ENCODE measurements at places on chromosomes 16 and 17.

DNA sequence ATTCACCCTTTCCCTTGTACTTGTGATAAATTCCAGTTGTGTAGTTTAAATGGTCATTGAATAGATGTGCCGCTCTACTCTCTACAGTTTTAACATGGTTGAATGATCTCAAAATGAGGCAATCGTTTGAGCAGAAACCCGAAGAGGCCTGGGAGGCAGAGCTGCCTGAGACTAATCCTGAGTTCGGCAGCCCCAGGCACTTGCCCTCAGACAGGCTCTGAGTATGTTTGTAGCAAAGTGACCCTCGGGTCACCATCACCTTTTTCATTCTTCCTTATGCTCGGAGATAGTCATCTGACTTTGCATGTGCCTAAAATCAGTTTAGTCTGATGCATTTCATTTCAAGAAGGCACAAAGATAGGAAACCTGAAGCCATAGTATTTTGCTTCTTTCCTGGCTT, 184.0 kb upstream of the RBFOX1 start:
- no peak for DNase-seq

DNA sequence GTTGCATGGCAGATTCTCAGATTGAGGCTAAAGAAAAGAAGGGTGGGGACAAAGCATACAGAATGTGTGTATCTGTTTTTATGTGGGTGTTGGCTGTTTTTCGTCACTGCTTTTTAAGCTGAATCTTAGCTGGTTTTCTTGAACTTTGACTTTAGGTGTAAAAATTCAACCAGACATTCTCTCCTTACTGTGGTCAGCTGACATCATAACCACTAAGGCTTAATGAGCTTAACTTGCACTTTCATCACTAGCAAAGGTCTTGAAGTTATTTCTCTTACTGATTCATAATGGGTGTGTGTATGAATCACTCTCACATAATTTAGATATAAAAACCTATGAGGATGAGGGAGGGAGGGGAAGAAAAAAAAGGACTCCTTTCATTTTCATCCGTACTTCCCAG, 4.0 kb upstream of the CDC6 start:
- no peak for DNase-seq

DNA sequence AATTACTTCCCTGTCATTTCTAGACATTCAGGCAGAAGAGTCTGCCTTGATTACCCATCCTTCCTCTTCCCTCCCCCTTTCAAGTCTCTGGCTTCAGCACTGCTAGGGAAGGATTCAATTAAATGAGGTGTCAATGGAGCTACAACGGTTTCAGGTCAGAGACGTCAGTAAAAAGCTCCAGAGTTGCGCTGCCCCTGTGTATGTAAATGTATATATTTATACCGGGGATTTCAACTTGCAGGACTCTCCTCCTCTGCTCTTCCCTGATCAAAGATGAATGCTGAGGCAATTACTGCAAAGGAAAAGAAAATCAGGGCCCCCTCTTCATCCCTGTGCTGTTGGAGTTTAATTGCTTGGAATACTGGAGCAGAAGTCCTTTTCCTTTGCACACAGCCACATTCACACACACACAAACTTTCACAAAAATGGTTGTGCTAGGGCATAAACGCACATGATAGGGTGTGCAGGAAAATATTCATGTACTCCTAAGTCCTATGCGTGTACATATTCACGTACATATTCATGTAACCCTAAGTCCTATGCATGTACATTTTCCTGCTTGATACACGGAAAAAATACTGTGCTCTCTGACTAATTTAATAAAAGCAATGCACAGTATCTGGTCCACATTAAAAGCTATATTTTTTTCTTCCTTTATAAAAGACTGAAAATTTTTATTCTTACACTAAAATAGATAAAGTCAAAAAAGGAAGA, 129.7 kb upstream of the PMFBP1 start:
- DNase-seq, result no peak

GRCh38 chr17:36911001-36911400, 26.3 kb upstream of the LHX1 start:
- no peak for DNase-seq

DNA sequence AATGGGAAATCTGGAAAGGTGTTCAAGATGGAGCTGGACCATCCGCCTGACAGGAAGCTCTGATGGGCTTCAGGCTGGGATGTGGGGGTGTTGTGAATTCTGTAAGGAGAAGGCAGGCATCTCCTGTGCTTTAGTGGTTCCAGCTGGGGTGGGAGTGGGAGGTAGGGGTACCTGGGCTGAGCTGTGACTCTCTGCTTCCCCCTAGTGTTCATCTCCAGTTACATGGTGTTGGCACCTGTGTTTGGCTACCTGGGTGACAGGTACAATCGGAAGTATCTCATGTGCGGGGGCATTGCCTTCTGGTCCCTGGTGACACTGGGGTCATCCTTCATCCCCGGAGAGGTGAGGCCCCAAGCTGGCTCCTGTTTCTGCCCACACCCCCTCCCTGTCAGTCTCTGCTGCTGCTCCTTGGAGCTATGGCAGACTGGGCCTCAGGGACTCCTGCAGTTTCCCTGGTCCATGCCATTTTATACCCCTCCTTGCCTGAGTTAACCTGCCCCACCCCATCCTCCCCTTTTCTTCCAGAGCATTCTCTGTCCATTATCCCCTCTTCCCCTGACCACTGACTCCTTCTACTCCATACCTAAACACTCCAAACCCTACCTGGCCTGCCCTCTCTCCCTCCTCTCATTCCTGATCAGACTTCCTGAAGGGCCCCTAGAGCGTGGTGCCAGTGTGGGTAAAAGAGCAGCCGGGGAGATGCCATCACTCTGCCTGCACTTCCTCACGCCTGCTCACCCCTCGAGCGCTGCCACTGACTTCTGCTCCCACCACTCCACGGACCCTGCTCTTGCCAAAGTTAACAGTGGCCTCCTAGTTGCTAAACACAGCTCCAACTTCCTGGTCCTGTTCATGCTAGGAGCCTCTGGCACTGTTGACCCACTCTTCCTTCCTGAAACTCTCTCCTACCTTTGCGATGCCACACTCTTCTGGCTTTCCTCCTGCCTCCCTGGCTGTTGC, 3.4 kb downstream of the SPNS1 start:
- no peak for DNase-seq

GRCh38 chr17:48011405-48012150, 26.0 kb downstream of the COPZ2 start:
- DNase-seq, result no peak

DNA sequence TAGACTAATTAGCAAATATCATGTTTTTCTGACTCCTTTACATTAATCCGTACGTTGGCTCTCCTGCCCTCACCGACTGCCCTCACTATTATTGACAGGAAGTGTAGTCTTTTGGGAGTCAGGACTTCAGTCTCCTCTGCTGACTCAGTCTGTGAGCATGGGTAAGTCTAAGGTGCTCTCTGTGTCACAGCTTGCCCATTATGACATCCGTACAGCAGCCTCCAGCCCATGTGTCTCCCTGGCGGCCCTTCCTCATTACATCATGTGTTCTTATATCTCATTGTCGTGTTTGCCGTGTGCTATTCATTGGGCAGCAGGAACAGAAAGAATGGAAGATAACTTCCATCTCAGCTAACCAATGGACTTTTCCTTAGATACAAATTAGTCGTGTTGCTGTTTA, 77.5 kb downstream of the MRTFB start:
- DNase-seq, result no peak

- DNase-seq, result no peak
Observed at GRCh38 chr16:65099607-65100006, 22.3 kb downstream of the CDH11 start.

DNA sequence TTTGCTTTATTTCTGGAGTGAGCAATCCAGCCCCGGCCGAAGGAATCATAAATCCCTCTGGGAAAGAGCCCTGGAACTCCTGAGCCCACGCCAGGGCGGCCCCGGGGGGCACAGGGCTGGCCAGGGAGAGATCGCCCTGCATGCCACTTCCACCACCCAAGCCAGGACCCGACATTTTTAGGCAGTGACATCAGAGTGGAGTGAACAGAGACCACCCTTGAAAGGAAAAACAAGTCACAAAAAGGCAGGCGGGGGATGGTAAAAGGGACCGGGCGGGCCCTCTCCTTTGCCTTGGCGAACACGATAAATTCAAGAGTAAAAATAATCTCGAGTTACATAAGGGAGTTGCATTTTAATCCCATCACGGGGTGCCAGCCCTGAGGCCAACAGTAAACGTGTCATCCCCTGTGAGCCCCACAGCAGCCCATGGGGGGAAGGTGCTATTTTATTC, 284.1 kb downstream of the C16orf95 start:
- no peak for DNase-seq

- DNase-seq, result no peak
Observed at GRCh38 chr17:36890398-36891168, 46.7 kb upstream of the LHX1 start.

DNA sequence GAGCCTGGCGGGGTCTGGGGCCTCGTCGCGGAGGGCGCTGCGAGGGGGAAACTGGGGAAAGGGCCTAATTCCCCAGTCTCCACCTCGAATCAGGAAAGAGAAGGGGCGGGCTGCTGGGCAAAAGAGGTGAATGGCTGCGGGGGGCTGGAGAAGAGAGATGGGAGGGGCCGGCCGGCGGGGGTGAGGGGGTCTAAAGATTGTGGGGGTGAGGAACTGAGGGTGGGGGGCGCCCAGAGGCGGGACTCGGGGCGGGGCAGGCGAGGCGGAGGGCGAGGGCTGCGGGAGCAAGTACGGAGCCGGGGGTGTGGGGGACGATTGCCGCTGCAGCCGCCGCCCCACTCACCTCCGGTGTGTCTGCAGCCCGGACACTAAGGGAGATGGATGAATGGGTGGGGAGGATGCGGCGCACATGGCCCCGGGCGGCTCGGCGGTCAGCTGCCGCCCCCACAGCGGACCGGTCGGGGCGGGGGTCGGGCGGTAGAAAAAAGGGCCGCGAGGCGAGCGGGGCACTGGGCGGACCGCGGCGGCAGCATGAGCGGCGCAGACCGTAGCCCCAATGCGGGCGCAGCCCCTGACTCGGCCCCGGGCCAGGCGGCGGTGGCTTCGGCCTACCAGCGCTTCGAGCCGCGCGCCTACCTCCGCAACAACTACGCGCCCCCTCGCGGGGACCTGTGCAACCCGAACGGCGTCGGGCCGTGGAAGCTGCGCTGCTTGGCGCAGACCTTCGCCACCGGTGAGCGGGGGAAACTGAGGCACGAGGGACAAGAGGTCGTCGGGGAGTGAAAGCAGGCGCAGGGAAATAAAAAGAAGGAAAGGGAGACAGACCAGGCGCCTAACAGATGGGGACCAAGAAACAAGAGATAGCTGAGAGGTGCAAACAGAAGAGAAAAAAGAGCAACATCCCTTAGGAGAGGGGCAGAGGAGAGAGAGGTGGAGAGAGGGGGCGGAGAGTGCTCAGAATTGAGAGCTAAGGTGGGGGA, at the start of gene PNMT:
TSS of gene PNMT (plus strand) at position 509 of the 980 bp plus-strand sequence. CDS start at position 532, 23 bp downstream.
- DNase-seq, result no peak

GRCh38 chr17:45155029-45155428, 6.6 kb upstream of the HEXIM2 start:
- DNase-seq, result no peak

- DNase-seq, result no peak
Observed at GRCh38 chr16:83914091-83914710, 15.3 kb downstream of the MLYCD start.

GRCh38 chr16:84832488-84833143, 12.8 kb downstream of the CRISPLD2 start:
- DNase-seq, result no peak

GRCh38 chr17:75571197-75571884, 16.3 kb upstream of the MYO15B start:
- DNase-seq, result no peak

DNA sequence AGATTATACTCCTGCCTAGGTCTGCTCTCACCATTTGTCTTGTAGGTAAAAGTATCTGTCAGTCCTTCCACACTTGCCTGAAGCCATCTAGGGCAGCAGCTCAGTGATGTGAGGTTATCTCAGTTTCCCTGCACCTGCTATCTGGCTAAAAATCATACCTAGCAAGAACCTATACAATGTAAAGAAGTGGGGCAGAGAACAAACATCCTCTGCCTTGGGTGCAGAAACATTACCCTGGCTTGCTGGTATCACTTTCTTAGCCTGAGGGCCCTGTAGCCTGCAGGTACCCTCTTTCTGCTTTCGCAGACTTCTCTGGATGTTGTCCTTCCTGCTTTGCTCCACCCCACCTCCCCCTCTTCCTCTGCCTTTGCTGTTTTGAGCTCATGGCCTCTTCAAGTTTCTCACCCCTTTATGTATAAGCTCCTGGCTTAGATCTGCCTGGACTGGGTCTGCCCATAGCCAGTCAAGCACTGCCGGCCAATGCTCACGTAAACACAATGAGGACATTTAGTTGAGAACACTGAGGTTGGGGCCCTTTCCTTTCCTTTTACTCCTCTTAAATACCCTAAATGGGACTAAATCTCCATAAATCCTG, 8.7 kb upstream of the SDK2 start:
- no peak for DNase-seq

- DNase-seq, result no peak
Observed at GRCh38 chr17:72118335-72119076, 2.3 kb upstream of the SOX9 start.

DNA sequence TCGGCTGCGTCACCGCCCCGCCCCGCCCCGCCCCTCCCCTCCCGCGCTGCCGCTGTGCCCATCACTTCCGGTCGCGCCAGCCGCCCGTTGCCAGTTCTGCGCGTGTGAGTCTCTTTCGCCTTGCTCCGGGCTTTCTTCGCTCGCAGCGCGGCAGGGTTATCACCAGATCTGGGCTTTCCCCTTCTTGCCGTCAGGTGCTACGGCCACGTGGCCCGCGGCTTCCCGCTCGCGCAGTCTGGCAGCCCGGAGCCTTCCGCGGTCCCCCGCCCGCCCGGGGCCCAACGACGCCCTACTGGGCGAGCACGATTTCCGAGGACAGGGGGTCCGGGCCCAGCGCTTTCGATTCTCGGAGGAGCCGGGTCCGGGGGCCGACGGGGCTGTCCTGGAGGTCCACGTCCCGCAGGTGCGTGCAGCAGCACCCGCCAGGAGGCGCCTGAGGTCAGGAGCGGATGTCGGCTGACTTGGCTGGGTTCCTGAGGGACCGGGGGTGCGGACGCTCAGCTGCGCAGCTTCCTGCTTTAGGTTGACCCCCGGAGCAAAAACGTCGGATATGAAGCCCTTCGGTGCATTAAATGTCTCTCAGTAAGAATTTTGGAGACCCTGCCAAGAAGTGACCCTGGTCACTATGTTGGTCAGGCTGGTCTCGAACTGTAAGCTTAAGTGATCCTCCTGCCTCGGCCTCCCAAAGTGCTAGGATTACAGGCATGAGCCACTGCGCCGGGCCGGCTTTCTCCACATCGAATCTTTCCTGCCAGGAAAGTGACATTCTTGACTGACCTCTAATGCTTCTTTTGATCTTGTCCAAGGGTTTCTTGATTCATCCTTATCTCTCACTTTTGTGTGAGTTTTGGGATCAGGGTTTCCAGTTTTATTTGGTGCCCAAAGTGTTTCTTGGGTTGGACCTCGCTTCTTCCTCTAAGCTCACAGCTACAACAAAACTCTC, at the start of gene METTL23:
TSS of gene METTL23 (plus strand) at position 64 of the 943 bp plus-strand sequence. CDS start 2,872 bp downstream, outside the sequence.
- DNase-seq, result no peak

- no peak for DNase-seq
Observed at GRCh38 chr17:57556977-57557376, 188.1 kb downstream of the CCDC182 start.

- DNase-seq, result no peak
Observed at GRCh38 chr16:2904100-2904921, 7.4 kb upstream of the FLYWCH1 start.

DNA sequence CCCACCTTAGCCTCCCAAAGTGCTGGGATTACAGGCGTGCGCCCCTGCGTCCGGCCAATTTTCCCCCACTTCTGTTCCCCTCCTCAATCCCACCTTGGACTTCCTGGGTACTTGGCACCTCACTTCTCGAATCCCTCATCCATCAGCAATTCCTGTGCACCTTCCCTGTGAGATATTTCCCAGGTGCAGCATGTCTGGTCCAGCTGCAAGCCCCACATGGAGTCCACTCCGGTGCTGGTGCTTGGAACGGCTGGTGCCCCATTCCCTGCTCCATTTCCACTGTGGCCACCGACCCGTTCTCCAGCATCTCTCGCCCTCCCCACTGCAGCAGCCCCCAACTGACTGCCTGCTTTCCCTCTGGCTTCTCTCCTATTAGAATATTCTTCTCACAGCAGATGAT, 35.3 kb downstream of the NOL11 start:
- DNase-seq, result no peak

Data from cortex of kidney (tissue), 1 donor.